ENCODE measurements at places on chromosomes 7 and 10.

DNA sequence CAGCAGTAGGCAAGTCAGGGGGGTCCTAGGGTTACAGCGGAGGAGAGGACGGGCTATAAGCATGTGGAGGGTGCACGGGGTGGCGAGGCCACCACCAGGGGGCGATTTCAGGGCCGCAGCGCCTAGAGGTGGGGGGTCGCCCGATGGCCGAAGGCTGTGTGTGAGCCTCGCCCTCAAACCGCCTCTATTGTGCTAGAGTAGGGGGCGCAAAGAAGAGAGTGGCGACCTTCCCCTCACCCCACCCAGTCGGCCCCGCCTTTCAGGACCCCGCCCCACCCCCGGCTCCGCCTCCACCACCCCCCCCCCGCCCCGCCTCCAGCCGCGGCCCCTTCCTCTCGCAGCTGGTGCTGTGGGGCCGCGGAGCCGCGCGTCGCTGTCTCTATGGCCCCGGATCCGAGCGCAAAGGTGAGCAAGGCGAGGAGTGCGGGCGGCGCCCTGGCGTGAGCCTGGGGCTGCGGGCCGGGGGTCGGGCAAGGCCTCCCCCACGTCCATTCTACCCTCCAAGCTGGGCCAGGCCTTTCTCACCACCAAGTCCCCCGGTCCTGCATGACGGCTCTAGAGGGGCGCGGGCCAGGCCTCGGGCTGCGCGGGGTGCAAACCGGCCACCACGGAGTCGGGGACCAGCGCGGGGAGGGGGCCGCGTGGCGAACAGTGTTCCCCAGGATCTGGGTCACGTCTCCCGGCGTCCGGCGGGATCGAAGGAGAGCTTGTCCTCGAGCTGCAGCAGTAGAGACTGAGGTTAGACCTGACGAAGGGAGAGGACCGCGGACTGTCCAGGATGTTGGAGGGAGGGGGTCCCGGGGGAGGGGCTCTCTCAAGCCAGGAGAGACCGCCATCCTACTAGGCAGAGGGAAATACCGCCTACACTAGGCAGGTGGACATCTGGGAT is at the start of gene SEMA4G:
Gene SEMA4G (plus strand): TSS at position 318 of the 889 bp plus-strand sequence. CDS start 3,409 bp downstream, outside the sequence.
- H3K27me3 ChIP-seq, result no peaks in the 10 kb centered on the region
- H3K27ac ChIP-seq, result peak within 1 kb of the TSS; percentile 95

- no peak overlapping the region for H3K27ac ChIP-seq
- H3K4me1 ChIP-seq, result peaks cover 13% of the 10 kb centered on the region
- DNase-seq, result no peak
- no peaks in the 10 kb centered on the region for H3K36me3 ChIP-seq
- no peak overlapping the region for H3K4me3 ChIP-seq
Measured at GRCh38 chr10:54434782-54435181, 366.2 kb downstream of the PCDH15 start.

DNA sequence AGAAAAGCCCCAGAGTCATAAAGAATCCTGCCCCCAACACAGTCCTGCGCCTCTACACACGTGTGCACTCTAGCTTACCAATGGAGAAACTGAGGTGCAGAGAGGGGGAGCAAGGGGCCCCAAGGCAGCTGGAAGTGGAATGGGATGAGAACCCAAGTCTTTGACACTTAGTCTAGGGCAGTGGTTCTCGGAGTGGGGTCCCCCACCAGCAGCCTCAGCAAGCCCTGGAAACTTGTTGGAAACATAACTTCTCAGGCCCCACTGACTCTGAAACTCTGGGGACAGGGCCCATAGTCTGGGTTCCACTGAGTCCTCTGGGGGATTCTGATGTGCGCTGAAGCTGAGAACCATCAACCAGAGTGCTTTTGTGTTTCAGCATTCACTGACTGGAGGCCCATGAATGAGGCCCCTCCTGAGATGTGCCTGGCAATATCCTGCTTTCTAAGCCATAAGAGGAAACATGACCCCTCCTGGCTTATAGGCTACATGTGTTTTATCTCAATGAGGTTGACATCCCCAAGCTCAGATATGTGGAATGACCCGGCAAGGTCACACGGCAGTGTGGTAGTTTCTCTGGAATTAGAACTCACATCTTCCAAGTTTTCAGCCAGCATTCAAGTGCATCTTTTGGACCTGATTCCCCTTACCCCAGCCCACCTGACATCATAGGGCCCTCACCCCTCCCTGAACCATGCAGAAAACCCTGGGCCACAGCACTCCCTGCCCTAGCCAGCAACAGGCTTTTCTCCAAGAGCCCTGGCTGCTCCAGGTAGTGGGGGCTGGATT is 147.3 kb upstream of the PCBD1 start:
- peaks cover 32% of the 10 kb centered on the region for H3K27me3 ChIP-seq
- no peak for DNase-seq
- no peak overlapping the region for H3K27ac ChIP-seq
- no peaks in the 10 kb centered on the region for H3K36me3 ChIP-seq
- H3K4me3 ChIP-seq, result no peak overlapping the region

GRCh38 chr7:115217373-115217772 is 295.5 kb downstream of the MDFIC start:
- H3K27ac ChIP-seq, result no peak overlapping the region
- no peak overlapping the region for H3K4me3 ChIP-seq
- no peaks in the 10 kb centered on the region for H3K4me1 ChIP-seq
- H3K27me3 ChIP-seq, result no peaks in the 10 kb centered on the region
- no peaks in the 10 kb centered on the region for H3K36me3 ChIP-seq
- no peak for DNase-seq

- peaks cover 14% of the 10 kb centered on the region for H3K4me1 ChIP-seq
- no peaks in the 10 kb centered on the region for H3K27me3 ChIP-seq
- H3K27ac ChIP-seq, result no peak overlapping the region
Measured at GRCh38 chr7:81170291-81170690, 251.4 kb upstream of the SEMA3C start.

- no peak overlapping the region for H3K27ac ChIP-seq
- H3K27me3 ChIP-seq, result no peaks in the 10 kb centered on the region
- DNase-seq, result no peak
- H3K4me1 ChIP-seq, result no peaks in the 10 kb centered on the region
Measured at GRCh38 chr10:117320050-117320665, 55.1 kb downstream of the PDZD8 start.

- H3K36me3 ChIP-seq, result no peaks in the 10 kb centered on the region
- DNase-seq, result no peak
- peaks cover 15% of the 10 kb centered on the region for H3K27me3 ChIP-seq
- no peak overlapping the region for H3K4me3 ChIP-seq
Measured at GRCh38 chr10:112409755-112410154, 35.8 kb downstream of the ACSL5 start.
